ENCODE measurements at places on chromosomes 1 and 21. TPM values are rescaled to one million over a fixed set of nuclear protein-coding genes. Genes with fewer than 3 reads are reported as not detected.

GRCh38 chr1:116062201-116062600, 49.0 kb upstream of the MAB21L3 start:
- no peak overlapping the region for H3K27ac ChIP-seq
- peaks cover 25% of the 10 kb centered on the region for H3K36me3 ChIP-seq

Gene TTC24
- total RNA-seq: not detected

Gene OLIG1
- total RNA-seq: not detected

DNA sequence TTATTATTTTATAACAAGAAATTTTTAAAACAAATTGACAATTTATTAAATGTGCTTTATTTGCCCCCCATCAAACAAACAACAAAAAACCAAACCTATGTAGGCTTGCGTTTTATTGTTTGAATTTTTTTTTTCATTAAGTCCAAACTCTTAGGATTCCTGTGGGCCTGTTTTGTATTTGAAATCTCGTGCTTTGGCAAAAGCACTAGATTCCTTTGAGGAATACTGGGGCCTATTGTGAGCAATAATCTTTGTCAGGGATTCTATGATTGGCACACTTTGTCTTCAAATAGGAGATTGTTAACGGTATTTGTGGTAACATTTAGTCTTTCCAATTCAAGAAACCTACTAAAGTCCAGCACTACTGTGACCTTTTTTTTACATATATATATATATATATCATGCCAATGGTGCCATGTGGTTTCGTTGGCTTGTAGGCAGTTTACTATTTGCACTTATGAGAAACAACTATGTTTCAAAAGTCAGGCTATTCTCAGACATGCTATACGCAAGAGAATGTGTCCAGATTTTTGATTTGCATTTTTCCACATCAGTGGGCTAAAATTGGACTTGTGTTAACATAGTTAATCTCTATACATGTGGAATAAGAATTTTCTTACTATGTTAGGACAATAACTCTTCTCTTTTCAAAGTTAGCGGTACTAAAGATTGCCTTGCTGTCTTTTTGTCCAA, 70.4 kb upstream of the GREM2 start:
- no peak overlapping the region for H3K27ac ChIP-seq
- DNase-seq: no peak
- no peaks in the 10 kb centered on the region for H3K36me3 ChIP-seq
- no peaks in the 10 kb centered on the region for H3K27me3 ChIP-seq

DNA sequence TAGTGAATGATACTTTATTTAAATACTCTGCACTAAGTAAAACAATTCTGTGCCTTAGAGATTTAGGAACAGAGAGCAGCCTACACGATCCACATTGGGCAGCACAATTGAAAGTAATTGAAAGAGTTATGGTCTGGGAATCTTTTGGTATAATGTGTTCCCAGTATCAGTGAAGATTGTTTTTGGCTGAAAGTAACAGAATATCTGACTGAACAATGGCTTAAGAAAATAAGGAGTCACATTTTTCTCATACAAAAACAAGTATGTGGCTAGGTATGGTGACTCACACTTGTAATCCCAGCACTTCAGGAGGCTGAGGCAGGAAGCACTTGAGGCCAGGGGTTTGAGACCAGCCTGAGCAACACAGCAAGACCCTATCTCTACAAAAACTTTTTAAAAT, 306.2 kb downstream of the NFIA start:
- no peaks in the 10 kb centered on the region for H3K4me1 ChIP-seq
- H3K36me3 ChIP-seq: peaks cover 61% of the 10 kb centered on the region
- no peak overlapping the region for H3K27ac ChIP-seq
- DNase-seq: no peak

DNA sequence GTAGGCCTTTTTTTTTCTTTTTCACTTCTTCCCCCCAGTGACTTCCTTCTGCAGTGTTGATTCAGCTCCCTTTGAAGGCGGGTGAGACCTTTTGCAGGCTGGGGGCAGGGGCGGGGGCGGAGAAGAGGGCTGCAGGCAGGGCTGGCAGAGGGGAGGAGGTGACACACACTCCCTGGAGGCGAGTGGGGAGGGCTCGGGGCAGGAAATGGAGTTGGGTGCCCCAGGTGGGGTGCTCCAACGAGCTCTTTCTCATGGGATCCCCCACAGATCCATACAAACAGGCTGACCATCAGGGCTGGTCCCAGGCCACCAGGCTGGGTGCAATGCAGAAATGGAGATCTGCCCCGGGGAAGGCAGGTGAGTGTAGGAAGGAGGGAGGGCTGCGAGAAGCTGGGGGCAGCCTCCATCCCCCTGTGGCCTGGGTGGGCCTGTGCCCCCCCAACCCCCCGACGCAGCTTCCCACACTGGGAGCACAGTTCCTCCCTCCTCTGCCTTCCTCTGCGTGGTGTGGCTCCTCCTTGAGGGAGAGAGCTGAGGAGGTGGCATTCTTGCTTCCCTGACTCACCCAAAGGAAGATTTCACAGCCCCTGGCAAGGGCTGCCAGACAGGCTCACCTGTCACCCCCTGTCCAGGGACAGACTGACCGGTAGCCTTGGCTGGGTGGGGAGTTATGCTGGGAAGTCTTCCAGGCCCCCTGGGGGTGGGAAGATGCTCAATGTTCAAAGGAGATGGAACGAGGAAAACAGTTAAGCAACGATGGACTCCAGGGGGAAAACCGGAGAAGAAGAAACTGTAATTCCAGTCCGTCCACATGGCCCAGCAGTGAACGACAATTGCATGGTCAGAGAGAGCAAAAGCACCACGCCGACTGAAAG, 7.1 kb upstream of the ITGB2 start:
- no peak overlapping the region for H3K4me3 ChIP-seq
- H3K4me1 ChIP-seq: peaks cover 25% of the 10 kb centered on the region
- no peaks in the 10 kb centered on the region for H3K36me3 ChIP-seq
- no peak for DNase-seq
- H3K27me3 ChIP-seq: peaks cover 31% of the 10 kb centered on the region

Gene GBP4
- total RNA-seq: 5.3 TPM

DNA sequence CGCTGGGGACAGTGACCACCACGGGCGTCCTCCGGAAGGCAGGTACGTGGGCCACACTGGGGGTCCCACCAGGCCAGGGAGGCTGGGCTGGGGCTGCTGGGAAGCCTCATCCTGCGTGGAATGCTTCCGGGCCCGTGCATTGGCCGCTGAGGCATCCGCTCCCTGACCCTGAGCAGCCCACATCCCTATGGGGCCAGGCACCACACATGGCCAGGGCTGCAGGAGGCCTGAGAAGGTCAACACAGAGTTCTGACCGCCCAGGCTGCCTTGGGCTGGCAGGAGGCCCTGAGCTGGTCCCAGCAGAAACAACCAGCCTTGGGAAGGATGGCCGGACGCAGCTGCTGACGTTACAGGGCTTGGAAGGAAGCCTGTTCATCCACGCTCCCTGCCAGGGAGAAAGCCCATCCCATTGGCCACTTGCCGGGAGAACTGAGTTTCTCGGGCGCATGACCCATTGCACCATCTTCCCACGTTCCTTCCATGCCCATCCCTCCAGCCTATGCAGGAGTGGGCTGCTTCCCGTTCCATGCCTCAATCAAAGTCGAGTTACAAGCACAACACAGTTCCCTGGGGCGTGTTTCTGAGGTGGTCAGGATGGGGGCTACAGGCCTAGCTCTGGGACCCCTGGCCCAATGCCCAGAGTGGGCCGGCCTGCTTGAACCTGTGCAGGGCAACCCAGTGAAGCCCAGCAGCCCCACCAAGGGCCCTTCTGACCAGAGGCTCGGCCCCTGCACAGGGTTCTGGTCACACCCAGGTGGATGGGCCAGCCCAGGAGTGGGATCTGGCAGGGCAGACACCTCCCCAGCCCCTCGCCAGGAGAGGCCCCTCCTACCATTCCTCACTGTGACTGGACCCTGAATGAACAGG, 31.7 kb downstream of the TRIM11 start:
- H3K4me1 ChIP-seq: peaks cover 11% of the 10 kb centered on the region
- DNase-seq: peak; percentile 92
- H3K4me3 ChIP-seq: no peak overlapping the region
- no peaks in the 10 kb centered on the region for H3K27me3 ChIP-seq
- no peaks in the 10 kb centered on the region for H3K36me3 ChIP-seq

Gene C1QC
- total RNA-seq: 20.9 TPM

DNA sequence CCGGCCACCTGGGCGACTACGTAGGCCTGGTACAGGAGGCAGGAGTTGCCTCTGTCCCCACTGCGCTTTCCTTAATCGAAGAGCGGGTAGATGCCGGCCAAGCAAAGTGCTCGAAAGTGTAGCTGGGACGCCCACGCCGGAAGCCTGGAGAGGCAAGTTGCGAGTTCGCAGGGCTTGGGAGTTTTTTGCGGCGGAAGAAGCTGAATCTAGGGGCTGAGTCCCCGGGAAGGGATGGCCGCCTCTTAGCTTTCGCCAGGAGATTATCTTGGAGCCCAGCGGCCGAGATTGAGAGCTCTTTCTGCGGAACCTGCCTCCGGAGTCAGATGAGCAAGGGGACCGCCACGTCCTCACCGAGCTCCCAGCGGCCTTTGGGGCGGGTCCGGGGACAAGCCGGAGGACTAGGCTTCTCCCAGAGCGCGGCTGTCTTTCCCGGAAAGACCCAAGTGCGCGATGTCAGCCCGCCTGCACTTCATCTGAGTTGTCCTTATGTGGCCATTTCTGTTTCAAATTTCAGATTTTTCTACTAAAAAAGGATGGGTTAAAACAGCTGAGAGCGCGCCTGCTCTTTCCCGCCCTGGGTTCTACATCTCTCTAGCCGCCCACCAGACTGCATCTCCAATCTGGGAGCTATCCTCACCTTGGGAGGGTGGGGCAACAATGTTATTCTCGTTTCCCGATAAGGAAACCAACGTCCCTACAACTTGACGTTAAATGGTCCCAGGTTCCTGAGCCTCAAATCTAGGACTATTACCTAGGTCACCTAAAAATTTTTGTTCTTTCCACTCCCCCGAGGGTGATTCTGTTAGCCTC, 12.4 kb upstream of the TBX15 start:
- peaks cover 3% of the 10 kb centered on the region for H3K4me1 ChIP-seq
- peak overlapping the region; percentile 34 for H3K4me3 ChIP-seq
- H3K27ac ChIP-seq: no peak overlapping the region

GRCh38 chr1:72662918-72663317, 380.6 kb upstream of the NEGR1 start:
- no peak for DNase-seq
- H3K27me3 ChIP-seq: no peaks in the 10 kb centered on the region
- H3K4me1 ChIP-seq: no peaks in the 10 kb centered on the region
- H3K36me3 ChIP-seq: no peaks in the 10 kb centered on the region

- H3K36me3 ChIP-seq: peaks cover 2% of the 10 kb centered on the region
- H3K4me3 ChIP-seq: no peak overlapping the region
- peaks cover 11% of the 10 kb centered on the region for H3K4me1 ChIP-seq
- H3K27me3 ChIP-seq: no peaks in the 10 kb centered on the region
These were observed 140.3 kb upstream of the KIF26B start for GRCh38 chr1:245014247-245015029.

Gene SEMA4A
- 0.75 TPM for total RNA-seq

Gene KIF2C
- 7.0 TPM for total RNA-seq

Gene C21orf91
- total RNA-seq: 6.0 TPM

GRCh38 chr21:44549525-44550211, 1.6 kb downstream of the KRTAP10-2 start:
- no peak for DNase-seq
- no peak overlapping the region for H3K27ac ChIP-seq
- no peaks in the 10 kb centered on the region for H3K36me3 ChIP-seq
- H3K4me1 ChIP-seq: no peaks in the 10 kb centered on the region
- peaks cover 28% of the 10 kb centered on the region for H3K27me3 ChIP-seq

GRCh38 chr1:246609632-246610031, 43.4 kb downstream of the CNST start:
- H3K4me3 ChIP-seq: no peak overlapping the region
- no peaks in the 10 kb centered on the region for H3K27me3 ChIP-seq
- H3K36me3 ChIP-seq: no peaks in the 10 kb centered on the region
- no peak for DNase-seq

- H3K27ac ChIP-seq: peak overlapping the region; percentile 88
- H3K36me3 ChIP-seq: peaks cover 22% of the 10 kb centered on the region
- H3K4me1 ChIP-seq: peaks cover 25% of the 10 kb centered on the region
- DNase-seq: peak; percentile 48
These were observed 854 bp upstream of the ZRANB2 start for GRCh38 chr1:71081697-71082080.

DNA sequence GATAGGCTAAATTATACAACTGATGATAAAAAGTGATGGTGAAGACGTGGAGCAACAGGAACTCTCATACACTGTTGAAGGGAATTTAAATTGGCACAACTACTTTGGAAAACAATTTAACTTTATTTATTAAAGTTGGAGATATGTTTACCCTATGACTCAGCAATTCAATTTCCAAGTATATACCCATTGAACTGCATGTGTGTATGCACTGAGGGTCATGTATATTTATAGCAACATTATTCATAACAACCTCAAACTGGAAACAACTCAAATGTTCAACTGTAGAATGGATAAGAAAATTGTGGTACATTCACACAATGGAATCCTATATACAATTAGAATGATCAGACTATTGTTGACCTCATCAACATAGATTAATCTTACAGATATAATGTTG, 16.5 kb upstream of the BCAS2 start:
- DNase-seq: no peak
- no peaks in the 10 kb centered on the region for H3K4me1 ChIP-seq
- H3K4me3 ChIP-seq: no peak overlapping the region
- no peaks in the 10 kb centered on the region for H3K27me3 ChIP-seq
- no peak overlapping the region for H3K27ac ChIP-seq
- H3K36me3 ChIP-seq: no peaks in the 10 kb centered on the region

Gene HSD3B1
- not detected for total RNA-seq

Data from heart left ventricle (tissue), 16 donors.